GM04504 (cell line): ENCODE measurements at places on chromosomes 12 and 14.
A peak's percentile ranks its signal among the peaks of the same experiment; 100 is the strongest.

DNA sequence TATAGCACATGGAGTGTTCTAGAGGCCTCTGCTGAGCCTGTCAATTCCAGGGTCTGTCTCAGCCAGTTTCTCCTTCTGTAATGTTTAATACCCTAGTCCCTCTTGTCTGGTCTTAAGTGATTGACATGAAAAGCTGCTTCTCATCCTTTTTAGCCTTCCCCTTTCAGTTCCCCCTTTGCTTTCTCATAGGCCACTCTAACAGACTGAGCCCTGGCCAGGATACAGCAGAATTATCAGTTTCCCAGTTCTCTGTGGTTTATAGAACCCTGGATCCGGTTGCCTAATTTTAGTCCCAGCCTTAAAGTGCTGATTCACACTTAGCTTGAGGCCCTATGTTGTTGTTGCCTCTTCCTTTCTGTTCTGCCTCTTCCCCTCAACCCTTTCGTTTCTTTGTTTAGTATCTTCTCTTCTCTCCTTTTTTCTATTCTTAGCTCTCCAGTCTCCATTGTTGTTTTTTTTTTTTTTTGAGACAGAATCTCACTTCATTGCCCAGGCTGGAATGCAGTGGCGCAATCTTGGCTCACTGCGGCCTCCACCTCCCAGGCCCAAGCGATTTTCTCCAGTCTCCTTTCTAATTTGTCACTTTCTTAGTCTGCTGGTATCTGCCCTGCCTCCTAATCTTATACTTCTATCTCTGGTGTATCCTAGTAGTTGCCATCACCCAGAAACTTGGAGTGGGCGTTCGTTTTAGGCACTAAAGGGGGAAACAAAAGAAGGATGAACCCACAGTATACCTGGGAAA lies 2.9 kb upstream of the BIN2 start:
- peak; percentile 47 for DNase-seq

DNA sequence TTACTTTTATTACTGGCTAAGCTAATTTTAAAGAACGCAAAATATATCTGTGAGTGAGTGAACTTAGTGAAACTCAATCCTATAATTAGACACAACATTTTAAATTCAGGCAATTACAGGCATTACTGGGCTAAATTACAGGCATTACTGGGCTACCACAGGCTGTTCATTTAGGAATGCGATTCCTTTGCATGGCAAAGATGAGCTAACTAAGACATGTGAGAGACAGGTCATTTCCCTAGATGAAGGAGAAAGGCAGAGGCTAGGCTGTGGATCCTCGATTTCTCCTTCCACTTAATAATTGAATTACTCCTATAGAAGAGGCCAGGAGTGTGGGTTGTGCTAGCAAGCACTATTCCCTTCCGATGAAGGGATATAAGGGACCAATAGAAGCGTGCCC lies 429.4 kb upstream of the LMO3 start:
- DNase-seq = no peak

- no peak for DNase-seq
Measured at GRCh38 chr14:55605793-55606192, 25.8 kb downstream of the KTN1 start.

GRCh38 chr14:74083784-74084276 lies 423 bp downstream of the ALDH6A1 start:
- no peak for DNase-seq

DNA sequence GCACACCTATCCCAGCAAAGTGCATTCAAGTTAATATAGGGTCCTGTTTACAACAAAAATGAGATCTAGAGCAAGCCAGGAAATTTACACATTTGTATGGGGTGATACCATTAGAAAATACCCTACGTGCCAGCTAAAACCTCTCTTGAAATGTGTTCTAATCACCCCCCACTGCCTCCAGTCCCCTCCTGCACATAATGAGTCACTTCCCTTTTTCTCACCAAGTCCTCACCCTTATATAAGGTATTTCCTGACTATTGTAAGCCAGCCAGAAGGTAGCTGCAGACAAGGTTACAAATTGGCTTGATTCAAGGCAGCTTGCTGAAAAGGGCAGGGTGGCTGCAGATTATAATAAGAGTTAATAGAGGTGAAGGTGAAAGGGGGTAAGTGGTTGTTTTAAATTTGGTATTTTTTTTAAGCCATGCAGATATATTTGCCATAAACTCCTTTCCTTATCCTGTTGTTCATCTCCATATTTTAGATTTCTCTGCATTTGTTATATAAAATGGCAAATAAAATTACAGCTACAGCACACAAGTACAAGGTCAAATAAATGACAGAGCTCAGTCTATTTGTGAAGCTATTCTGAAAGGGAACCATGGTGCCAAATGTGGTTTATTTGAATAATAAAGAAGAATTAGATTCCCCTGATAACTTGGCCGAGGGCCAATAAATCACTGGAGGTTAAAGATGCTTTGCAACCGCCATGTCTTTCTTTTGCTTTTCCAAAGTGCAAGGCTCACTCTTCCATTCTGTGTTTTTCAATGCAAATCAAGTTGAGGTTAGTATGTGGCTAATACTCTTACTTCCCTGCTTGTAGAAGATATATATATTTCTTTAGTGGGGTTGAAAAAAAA lies 385.9 kb downstream of the EGLN3 start:
- DNase-seq = no peak

- no peak for DNase-seq
Measured at GRCh38 chr12:19189522-19189921, 60.0 kb downstream of the PLEKHA5 start.

DNA sequence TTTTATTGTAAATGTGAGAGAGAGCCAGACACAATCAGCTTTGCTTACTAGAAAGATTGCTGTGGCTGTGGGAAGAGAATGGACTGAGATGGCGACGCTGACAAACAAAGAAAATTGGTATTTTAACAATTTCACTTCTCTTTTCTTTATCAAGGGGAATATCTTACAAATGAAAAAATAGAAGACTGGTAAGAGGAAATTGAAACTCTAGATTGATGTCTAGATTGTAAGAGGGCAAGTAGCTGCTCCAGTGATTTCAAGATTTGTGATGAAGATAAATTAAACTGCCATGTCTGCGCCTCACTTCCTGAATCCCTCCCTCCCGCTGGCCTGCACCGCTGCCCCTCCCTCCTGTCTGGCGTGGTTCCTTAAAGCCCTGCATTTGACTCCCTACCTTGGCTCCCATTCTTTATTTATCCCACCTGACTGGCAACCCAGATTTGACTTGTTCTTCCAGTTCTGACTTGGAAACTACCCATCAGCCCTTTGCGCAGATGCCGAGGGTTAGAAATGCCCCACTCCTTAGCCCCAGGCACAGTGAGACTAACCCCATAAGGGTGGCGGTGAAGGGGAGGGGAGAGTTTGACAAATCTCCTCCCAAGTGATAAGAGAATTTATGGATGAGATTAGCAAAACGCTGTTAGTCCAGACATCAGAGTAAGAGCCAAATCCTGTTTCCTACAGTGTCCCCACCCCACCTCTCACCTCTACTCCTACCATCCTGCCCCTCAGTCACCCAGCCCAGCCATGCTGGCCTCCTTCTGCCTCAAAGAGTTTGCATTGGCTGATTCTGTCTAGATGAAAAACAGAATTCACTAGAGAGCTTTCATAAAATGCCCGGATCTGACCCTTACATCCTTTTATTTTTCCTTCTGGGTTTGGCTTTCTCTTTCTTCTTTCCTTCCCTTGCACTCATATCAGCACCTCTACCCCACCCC lies 125.3 kb upstream of the ATF7IP start:
- DNase-seq = no peak

DNA sequence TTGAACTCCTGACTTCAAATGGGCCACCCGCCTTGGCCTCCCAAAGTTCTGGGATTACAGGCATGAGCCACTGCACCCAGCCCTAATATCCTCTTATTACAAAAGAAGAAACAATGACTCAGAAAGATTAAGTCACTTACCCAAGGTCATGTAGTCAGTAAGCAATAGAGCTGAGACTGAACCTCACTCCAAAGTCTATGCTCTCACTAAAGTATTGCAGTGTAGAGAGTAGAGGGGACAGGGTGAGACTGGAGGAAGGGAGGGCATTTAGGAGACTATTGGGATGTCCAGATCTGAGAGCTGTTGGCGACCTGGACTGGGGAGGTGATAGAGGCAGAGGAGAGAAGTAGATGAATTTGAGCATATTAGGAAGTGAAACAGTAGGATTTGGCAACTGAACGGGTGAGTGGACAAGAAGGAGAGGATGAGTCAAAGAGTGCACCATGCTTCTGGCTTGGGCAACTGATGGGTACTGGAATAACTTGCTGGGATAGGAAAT lies 11.8 kb downstream of the P2RX7 start:
- no peak for DNase-seq

- no peak for DNase-seq
Measured at GRCh38 chr12:63893170-63893569, 48.7 kb downstream of the SRGAP1 start.

- DNase-seq = no peak
Measured at GRCh38 chr14:34232790-34233189, 229.2 kb downstream of the SPTSSA start.

DNA sequence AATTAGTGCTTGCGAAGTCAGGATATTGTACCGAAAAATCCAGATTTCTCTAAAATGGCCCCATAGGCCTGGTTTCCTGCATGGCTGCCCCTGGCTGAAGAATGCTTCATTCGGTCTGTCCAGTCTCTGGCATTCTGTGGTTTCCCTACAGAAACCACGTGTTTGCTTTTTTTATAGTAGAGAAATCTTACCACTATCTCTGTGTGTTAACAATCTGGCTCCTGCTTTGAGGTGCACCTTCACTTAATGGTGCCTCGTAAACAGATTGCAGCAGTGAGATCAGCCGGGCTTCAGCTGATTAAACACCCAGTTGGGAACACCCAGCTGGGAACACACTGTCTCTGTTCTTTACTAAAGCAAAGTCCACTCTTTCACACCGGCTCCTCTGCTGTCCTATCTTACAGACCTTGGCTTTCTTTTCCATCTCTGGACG lies 6.7 kb upstream of the DNAAF2 start:
- DNase-seq = no peak
